Daoy (cell line): ENCODE measurements at places on chromosomes 2 and 18.

DNA sequence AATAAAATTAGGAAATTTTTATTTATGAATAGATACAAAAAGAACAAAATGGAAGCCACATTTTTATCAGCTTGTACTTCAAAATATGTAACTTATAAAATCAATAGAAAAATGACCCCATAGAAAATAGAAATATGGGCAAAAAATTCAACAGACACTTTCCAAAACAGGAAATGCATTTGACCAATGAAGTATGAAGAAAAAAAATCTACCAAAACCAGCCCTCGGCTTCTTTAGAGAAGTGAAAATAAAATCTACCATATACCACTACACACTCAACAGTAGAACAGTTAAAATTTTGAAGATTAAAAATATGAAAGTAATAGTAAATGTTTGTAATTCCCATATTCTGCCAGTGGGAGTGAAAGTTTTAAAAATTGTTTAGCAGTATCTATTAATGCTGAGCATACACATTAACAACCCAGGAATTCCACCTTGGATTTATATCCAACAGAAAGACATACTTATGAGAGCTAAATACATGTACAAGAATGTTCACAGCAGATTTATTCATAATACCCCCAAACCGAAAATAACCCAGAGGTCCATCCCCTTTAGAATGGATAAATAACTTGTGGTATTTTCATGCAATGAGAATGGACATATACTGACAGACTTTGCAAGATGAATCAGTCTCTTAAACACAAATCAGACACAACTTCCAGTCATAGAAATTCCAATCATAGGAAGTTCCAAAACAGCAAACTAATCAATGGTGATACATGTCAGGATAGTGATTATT lies 318.0 kb downstream of the FIGN start:
- no peak for DNase-seq

DNA sequence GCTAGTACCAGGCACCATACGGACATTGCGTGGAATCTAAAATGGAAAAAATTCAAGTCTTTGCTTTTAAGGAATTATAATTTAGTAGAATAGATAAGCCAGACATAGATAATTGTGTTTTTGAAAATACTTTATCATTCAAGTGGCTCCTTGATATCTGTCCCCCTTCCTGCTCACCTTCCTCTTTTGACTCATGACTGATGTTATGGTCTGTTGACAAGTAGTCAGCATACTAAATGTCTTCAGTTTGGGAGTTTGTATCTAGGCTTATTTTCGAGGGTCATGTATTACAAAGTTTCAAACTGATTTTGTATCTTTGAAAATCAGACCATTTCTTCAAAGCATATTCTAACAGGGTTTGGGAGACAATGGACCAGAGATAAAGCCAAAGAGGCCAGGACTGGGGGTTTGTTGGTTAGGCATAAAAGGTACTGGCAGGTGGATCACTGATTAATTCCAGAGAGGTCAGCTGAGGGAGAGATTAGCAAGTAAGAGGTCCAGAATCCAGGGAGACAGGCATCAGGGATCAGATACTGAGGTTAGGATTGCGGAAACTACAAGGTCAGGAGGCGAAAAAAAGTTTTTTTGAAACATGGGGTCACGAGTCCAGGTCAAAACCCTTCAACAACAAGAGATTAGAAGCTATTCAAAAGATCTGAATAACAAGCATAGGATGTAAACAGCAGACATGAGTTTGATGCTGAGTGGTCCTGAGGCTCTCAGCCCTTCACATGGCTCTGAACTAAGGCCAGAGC lies 31.5 kb upstream of the KLHL14 start:
- DNase-seq: no peak

DNA sequence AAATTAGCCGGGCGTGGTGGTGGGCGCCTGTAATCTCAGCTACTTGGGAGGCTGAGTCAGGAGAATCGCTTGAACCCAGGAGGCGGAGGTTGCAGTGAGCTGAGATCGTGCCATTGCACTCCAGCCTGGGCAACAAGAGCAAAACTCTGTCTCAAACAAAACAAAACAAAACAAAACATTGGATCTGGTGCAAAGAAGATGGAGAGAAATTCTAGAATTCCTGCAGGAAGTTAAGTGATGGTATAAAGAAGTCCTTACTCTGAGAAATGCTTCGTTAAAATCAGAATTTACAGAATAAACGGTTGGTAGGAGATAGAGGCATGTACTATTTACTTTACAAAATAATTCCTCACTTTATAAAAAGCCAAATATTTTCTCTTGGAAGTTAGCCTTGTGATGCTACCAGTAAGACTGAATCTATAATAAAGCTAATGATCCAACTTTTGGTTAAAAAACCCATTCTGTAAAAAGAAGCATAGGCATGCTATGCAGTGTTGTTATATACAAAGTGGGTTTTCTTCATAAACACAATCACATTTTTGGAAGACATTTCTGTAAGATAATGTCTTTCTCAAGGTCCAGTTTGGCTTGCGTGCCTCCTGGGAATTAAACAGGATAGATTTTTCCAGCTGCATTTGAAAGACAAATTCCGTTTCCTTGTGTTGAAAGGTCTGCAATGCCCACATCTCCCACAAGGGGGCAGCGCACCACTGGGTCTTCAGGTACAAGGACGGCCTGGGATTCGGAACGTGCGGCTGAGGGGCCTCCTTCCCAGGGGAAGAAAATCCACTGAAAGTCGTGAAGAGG lies 35.6 kb upstream of the PNO1 start:
- DNase-seq: peak; percentile 82

GRCh38 chr2:231611273-231612108 lies 18.8 kb downstream of the TEX44 start:
- peak; percentile 93 for DNase-seq

GRCh38 chr2:233354971-233355574 lies 779 bp downstream of the DGKD start:
- DNase-seq: peak; percentile 20

GRCh38 chr2:112020561-112020960 lies 34.5 kb upstream of the TMEM87B start:
- no peak for DNase-seq

- DNase-seq: no peak
Observed at GRCh38 chr18:57030417-57030816, 116.5 kb upstream of the BOD1L2 start.

GRCh38 chr2:163264341-163264740 lies 425.8 kb upstream of the KCNH7 start:
- peak; percentile 30 for DNase-seq

DNA sequence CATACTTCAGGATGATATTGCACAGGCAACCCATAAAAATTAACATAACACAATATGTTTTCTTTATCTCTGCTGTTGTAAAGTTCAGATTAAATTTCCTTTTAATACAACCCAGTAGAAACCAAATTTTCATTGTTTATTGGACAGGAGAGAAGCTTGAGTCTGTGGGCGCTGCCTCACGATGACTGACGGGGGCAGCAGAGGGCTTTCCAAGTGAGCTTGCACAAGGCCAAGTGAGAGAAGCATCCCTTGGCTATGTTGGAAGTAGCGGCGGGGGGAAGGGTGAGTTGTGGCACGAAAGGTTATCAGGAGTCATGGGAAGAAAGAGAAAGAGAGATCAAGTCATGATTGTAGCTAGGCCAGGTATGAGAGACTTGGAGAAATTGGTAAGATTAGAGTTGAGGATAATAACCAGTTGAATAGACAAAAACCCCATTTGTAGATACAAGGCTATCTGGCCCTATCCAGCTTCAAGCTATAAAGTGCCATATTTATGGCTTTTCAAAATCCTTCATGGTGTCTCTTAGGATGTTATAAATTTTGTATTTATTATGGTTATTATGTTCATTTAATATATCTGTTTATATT lies 413.7 kb upstream of the FAM98A start:
- DNase-seq: peak; percentile 72

DNA sequence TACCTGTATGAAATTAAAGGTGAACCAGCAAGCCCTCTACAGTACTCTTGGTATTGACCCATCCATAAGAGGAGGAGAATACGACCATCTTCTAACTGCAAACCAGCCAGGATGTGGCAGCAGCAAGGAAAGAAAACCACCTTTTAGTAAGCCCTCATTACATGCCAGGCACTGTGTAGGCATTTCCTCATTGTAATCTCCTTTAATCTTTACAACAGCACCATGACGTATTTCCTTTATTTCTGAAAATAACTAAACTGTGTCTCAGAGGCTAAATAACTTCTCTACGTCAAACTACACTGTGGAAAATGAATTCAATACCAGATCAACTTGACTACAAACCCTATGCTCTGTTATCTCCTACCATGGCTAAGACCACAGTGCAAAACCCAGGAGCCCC lies 18.2 kb downstream of the WDR35 start:
- DNase-seq: no peak

- DNase-seq: no peak
Observed at GRCh38 chr18:12911025-12911928, 27.2 kb upstream of the PTPN2 start.

- no peak for DNase-seq
Observed at GRCh38 chr18:41721103-41721790, 233.8 kb upstream of the PIK3C3 start.

DNA sequence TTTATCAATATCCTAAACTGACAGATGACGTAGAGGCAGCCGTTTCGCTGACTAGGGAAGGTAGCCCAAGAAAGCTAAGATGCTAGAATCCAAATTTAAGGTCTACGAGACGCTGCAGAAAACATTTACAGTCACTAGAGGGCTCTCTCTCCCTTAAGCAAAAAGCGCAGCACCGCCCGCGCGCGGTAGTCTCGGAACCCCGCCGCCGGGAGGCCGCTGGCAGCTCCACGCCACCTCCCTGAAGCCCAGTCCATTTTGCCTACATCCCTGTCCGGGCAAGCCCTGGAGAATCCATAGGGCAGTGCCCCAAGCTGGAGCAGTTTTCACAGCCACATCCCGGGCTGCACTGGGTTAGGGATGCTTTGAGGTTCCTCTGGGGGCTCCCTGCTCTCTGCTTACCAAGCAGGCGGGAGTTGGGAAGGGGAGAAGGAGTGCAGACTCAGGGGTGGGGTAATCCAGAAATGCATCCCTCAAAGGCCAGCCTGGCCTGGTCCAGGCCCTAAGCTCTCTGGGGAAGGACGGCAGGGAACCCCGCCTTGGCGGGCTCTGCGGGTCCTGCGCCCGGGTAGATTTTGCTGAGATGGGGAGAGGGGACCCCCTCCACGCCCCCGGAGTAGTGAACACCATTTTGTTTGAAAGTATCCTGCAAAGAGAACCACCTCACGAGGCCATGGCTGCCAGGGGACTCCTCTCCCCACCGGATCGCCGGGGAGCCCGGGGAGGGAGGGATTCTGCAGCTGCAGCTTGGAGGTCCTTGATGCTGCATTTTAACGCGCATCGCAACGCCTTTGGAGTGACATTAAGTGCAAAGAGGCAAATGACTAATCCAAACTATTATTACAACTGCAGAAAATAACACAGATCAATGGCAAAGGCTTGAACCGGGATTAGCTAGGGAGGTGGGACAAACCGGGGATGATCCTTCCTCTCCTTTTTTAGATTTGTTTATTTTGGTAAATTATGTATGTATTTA lies 1.3 kb upstream of the DPYSL5 start:
- DNase-seq: peak; percentile 85

DNA sequence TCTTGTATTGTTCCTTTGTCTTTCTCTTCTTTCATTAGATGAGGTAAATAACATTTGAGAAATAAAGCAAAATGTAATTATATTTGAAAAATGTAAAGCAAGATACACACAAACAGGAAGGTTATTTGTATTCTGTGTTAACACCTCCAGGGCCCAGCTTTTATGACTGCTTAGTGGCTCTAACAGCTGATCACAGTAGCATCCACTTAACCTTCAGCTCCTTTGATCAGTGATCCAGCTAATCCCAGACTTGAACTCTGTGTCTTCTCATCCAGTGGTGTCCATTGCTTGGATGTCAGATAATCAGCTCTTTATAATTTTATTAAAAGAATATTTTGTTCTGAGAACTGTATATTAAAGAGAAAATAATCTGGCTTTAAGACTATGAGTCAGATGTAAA lies 44.5 kb downstream of the PSMD14 start:
- DNase-seq: no peak

- DNase-seq: peak; percentile 86
Observed at GRCh38 chr2:108587621-108588020, 53.4 kb downstream of the LIMS1 start.

DNA sequence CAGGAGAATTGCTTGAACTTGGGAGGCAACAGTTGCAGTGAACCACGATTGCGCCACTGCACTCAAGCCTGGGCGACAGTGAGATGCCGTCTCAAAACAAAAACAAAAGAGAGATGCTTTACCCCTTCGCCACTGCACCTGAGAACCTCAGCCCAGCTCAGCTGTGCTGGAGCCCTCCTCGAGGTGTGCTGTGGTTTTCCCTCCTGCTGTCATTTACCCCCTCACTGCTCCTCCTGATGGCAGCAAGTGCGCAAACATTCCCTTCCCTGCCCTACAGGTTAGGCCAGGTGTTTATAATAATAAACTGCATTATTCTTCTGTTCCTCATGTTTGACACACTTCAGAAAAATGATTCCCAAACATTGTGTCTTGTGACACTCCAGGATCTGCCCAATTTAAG lies 8.4 kb downstream of the FBXO36 start:
- no peak for DNase-seq

- DNase-seq: peak; percentile 86
Observed at GRCh38 chr2:176583607-176584006, 314.4 kb downstream of the MTX2 start.

- peak; percentile 78 for DNase-seq
Observed at GRCh38 chr2:18788592-18788991, 199.2 kb upstream of the NT5C1B start.

DNA sequence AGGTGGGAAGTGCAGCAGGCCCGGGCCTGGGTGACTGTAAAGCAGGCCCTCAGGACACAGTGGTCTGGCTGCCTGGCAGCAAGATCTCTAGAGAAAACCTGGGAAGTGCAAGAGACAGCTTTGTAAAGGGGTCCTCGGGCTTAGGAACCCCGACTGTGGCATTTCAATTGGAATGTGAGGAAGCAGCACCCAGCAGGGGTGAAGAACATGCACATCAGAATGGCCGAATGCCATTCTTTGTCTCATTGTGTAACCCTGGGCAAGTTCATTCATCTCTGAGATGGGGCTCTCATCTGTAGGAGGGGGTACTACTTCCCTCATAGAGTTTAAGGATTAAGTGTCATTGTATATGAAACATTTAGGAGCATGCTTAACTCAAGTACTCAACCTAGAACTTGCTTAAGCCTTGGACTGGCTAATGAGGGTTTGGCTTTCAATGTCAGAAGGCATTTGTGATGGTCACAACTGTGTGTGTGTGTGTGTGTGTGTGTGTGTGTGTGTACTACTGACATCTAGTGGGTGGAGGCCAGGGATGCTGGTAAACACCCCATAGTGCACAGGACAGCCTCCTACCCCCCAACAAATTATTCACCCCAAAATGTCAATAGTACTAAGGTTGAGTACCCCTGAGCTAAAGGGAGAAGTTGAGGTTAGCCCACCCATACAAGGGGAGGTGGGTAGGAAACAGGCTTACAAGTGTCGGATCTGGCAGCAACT lies 29.3 kb downstream of the MEX3C start:
- no peak for DNase-seq

DNA sequence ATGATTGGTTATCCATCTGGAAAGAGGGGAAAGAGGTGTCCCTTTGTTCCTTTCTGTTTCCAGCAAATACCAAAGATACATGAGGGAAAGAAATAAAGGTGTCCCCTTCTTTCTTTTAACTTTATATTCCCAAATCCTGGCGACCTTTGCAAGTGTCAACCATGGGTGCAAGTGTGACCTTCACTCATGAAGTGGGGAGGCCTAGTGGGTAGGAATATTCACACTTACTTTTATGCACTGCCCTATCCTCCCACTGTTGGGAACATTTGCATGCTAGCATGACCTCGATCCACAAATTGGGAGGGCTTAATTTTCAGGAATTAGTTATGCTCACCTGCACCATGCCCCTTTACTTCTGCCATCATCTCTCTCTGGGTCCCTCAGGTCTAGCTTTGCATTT lies 70.2 kb upstream of the ZNF804A start:
- no peak for DNase-seq

GRCh38 chr2:8529706-8530277 lies 152.1 kb upstream of the ID2 start:
- DNase-seq: no peak

GRCh38 chr2:143802871-143803650 lies 673.8 kb downstream of the ARHGAP15 start:
- no peak for DNase-seq
